ENCODE measurements at places on chromosomes 2 and 18.

- DNase-seq, result peak; percentile 7
Measured at GRCh38 chr2:11583840-11584524, 50.1 kb downstream of the GREB1 start.

GRCh38 chr2:125679903-125680302 lies 976.1 kb upstream of the GYPC start:
- no peak for DNase-seq

DNA sequence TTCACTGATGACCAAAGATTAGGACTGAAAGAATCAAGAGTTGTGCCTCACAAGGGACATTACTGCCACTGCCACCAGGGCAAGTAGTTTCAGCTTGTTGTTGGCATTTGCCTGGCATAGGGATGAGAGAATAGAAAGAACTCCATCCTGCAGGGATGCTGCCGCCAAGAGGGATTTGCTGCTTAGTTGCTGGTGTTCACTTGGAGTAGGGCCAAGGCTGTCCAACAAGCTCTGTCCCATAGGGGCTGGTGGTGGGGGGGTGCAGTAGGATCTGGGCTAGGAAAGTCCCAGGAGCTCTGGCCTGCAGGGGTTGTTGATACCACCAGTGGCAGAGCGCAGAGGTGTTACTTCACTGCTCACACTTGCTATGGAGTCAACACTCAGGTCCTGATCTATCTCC lies 84.9 kb upstream of the MGAT4A start:
- DNase-seq, result no peak

DNA sequence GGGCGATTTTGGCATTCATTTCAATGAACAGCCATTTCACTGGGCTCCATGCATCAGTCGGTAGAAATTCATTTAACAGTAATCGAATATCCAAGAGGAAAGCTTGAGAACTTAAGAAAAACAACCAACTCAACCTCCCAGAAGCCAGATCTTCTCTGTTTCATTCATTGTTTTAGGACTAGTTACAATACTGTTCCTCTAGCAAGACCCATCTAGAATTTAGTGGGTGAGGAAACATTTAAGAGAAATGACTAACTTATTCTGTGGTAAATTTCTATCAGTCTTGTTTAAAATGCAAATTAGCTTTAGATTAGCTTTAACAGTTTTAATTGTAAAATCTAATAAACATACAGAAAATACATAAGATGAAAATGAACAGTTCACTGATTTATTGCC lies 81.4 kb upstream of the SMAD7 start:
- no peak for DNase-seq

DNA sequence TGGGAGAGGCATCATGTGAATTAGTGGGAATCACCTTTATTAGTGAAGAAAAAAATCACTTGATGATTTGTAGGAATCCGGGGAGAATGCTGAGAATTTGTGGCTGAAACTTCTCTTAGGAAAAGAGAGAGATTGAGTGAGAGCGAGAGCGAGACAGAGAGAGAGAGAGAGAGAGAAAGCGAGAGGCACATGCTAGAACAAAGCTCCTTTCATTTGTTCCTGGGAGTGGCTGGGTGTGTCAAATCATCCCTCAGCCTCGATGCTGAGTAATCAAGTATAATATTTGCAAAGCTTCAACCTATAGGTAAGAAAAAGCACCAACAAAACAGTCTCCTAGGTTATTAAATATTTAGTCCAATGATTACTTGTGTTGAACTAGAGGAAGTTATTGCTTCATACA lies 4.4 kb upstream of the SERPINB5 start:
- DNase-seq, result no peak

GRCh38 chr2:82340578-82341053 lies 2036.1 kb upstream of the LRRTM1 start:
- no peak for DNase-seq

GRCh38 chr18:48974304-48975119 lies 23.7 kb upstream of the SMAD7 start:
- DNase-seq, result no peak

GRCh38 chr2:240948905-240949790 lies 43.0 kb downstream of the CROCC2 start:
- peak; percentile 3 for DNase-seq

- DNase-seq, result no peak
Measured at GRCh38 chr2:64919261-64919660, 69.9 kb upstream of the SLC1A4 start.

DNA sequence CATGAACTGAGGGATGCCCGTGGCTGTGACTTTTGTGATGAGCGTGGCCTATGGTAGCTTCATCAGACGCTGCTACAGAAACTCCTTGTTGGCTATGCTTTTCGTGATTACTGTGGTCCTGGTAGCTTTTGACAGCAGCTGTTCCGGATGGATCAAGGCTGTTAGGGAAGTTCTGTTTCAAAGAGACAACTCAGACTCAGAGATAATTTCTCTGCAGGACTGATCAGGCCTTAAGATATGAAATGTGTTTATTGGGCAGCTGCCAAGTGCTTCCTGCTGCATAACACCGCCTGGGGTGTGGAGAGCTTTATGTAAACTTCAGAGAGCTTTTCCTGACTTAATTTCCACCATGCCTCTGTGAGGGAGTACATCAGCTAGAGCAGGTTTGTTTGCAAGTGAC lies 243.8 kb downstream of the TSN start:
- no peak for DNase-seq

DNA sequence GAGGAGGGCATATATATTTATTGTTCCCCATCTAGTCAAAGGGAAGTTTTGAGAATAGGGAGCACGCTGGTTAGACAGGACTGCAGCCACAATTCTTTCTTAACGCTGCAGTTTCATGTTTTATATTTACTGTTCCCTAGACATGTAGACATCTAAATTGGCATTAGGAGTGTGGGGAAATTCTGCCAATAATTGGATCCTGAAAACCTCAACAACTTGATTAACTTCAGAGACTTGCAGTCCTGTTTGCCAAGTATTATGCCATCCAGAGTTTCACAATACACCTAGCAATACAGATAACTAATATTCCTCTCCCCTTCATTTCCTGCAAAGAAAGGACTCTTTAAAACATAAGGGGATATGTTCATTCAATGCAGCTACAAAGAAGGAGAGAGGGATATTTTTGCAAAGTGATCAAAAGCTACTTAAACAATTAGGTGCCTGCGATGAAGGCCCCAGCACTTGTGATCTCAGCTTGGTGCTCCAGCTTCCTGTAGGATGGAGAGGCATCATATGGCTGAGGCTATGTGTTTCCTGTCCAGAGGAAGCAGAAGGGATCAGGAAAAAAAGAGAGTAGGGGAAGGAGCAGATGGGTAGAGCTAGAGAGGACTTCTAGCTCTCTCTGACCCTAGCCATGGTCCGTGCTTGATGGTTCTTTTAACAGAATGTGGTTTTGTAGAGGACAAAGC lies 264.4 kb downstream of the MTX2 start:
- peak; percentile 51 for DNase-seq

DNA sequence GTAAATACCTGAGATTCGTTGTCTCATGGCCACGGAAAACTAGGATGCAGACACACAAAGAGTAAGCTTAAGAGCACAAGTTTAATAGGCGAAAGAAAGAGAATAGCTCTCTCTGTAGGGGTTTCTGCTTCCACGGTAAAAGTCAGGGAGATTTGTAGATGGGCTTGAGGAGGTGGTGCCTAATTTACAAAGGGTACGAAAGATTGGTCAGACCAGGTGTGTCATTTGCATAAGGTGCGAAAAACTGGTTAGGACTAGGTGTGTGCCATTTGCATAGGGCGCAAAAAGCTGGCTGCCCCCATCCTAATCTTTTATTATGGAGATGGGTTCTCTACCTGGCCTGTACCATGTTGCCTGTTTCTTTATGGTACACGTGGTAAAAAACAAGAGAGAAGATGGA lies 170.5 kb upstream of the DOK6 start:
- no peak for DNase-seq

DNA sequence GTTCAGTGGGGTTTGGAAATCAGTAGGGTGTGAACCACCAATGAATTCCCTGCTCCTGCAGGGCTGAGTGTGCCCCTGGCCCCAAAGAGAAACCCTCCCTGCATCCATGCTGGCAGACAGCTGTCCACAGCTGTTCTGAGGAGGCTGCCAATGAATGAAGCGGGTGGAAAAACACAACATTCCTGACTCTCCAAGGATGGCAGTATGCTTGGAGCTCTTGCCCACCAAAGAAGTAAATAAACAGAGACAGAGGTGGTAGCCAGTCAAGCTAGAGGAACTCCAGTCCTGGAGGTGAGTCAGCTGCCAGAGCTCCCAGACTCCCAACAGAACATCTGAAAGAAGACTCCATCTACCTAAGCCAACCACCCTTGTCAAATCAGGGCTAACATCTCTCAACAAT lies 6.2 kb downstream of the ZBTB7C start:
- no peak for DNase-seq

GRCh38 chr2:161754379-161754778 lies 130.2 kb downstream of the SLC4A10 start:
- DNase-seq, result no peak

DNA sequence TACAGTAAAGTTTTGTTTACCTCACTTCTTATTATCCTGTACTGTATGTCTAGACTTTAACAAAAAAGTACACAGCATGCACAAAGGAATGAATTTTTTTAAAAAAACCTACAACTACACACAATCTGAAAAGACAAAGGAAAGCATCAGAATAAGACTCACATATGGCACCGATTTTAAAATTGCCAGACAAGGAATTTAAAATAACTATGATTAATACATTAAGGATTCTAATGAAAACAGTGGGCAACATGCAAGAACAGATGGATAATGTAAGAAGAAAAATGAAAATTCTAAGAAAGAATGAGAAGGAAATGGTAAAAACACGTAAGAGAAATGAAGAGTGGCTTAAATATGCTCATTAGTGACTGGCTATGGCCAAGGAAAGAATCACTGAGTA lies 638.2 kb downstream of the FBXO15 start:
- no peak for DNase-seq

DNA sequence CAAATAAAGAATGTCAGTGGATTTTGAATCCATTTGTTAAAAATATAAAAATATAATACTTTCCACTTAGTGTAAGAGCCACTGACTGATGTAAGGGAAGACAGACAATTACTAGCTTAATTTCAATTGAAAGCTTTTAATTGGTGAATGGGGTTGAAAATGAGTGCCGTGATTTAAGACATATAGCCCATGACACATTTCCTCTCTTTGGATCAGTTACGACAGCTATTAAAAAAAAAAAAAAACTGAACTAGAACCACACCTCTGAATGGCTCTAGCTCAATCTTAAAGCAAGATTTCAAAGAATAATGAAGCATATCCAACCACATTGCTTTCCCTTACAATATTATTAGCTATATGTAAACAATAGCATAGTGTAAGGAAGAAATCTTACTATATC lies 44.0 kb downstream of the CIB4 start:
- DNase-seq, result no peak

DNA sequence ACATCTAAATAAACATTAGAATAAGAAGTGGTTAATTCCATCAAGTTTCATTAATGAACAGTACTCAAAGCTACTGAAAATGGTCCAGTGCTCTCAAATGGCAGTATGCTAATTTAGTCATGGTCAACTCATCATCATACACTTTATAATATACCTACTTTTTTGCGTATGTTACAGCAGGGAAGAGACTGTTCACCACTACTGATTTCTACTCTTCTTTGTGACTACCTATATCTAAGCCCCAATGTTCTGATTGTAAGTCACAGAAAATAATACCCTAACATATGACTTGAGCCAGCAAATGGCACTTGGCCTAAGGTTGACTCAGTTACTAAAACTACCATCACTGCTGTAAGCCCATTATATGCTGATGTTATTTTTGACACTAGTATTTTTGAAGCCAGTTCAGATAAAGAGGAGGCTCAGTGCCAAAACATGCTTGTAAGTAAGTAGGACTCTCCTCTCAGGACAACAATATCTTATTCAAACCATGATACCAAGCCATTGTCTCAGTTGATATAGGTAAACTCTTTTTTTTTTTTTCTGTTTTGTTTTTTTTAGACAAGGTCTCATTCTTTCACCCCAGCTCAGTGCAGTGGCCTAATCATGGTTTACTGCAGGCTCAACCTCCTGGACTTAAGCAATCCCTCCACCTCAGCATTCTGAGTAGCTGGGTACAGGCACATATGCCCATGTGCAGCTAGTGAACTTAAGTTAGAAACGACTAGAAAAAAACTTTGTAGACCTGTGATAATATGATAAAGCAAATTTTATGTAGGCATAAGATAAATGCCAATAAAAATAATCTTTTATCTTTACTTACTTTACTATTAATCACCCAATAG lies 266.9 kb downstream of the ZNF385B start:
- DNase-seq, result no peak

DNA sequence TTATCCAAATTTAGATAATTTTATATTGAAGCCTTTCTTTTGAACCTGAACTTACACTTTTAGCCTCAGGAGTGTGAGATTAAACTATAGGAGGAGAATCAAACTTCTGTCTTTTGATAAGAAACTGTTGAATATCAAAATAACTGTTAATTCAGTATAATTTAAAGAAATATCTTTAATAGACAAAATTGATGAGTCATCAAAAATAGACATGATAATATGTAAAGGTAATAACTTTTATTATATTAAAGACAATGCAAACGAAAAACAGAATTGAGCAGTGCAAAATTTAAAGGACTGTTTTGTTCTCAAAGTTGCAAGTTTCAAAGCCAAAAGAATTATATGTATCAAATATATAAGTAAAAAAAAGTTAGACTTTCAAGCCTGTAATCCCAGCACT lies 2.0 kb upstream of the WDR35 start:
- no peak for DNase-seq

GRCh38 chr2:185955050-185955449 lies 216.4 kb downstream of the FSIP2 start:
- no peak for DNase-seq

GRCh38 chr2:95062242-95063085 lies 37.0 kb downstream of the MAL start:
- peak; percentile 48 for DNase-seq

GRCh38 chr2:79982445-79982844 lies 322.1 kb downstream of the LRRTM1 start:
- no peak for DNase-seq

DNA sequence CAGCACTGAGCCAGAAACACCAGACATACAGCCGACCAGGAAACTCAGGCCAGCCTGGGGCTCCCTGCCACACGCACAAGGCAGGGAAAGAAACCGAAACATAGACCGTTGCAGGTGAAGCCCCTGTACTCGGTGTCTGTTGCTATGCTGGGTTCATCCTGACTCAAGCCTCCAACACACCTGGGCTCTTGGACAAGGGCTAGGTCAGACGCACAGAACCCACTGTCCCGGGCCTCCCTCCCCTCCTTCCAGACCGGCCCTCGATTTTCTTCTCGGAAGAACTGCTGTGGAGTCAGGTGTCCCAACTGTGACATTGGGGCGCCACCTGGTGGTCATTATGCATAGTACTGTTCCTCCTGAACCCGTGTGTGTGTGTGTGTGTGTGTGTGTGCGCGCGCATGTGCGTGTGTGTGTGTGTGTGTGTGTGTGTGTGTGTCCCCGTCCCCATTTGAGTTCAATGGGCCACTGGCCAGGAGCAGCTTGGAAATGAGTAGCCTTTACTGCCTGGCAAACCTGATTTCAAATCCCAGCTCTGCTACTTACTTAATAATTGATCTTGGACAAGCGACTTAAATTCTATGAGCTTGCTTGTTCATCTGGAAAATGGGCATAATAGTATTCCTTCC lies 55.4 kb upstream of the GLI2 start:
- peak; percentile 78 for DNase-seq

- DNase-seq, result no peak
Measured at GRCh38 chr2:1162768-1163584, 212.3 kb downstream of the SNTG2 start.

All from DMS79 treated with DMSO at 0.1 percent for 48 hours (cell line).